CD4-positive, alpha-beta T cell (primary cell): ENCODE measurements at places on chromosomes 3 and 15.
A peak's percentile ranks its signal among the peaks of the same experiment; 100 is the strongest.

GRCh38 chr3:15804553-15805095 lies 6.8 kb upstream of the ANKRD28 start:
- no peak for DNase-seq

DNA sequence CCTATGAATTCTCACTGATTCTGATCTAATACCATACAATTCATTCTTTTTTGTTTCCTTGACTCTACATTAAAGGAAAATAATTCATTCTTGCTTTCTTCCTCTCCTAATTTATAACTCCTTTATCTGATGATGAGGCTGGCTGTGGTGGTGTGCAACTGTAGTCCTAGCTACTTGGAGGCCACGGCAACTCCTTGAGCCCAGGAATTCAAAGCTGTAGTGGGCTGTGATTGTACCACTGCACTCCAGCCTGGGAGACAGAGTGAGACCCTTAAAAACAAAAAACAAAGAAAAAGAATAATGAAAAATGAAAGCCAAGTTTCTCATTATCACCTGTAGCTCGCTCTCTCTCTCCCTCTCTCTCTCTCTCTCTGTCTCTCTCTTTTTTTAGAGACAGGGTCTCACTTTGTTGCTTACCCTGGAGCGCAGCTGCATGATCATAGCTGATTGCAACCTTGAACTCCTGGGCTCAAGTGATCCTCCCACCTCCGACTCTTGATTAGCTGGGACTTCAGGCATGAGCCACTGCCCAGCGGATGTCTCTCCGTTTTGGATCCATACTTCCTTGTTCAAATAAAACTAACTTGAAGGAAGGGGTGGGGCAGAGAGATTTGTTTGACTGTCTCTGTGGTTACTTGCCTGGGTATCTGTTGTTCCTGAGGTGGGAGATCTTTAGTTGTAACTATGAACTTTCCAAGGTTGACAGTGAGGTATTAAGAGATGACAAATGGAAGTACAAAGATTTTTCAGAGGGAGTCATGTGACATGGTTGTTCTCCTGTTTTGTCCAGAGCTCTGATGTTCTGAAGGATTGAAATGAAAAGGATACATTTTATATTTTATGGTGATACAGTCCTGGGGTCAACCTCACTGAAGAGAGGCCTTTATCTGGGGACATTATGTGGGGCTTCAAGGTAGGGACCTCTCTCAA lies 46.9 kb downstream of the STARD9 start:
- no peak for DNase-seq

- DNase-seq = peak; percentile 18
Measured at GRCh38 chr3:184361932-184362667, 590 bp downstream of the POLR2H start.

DNA sequence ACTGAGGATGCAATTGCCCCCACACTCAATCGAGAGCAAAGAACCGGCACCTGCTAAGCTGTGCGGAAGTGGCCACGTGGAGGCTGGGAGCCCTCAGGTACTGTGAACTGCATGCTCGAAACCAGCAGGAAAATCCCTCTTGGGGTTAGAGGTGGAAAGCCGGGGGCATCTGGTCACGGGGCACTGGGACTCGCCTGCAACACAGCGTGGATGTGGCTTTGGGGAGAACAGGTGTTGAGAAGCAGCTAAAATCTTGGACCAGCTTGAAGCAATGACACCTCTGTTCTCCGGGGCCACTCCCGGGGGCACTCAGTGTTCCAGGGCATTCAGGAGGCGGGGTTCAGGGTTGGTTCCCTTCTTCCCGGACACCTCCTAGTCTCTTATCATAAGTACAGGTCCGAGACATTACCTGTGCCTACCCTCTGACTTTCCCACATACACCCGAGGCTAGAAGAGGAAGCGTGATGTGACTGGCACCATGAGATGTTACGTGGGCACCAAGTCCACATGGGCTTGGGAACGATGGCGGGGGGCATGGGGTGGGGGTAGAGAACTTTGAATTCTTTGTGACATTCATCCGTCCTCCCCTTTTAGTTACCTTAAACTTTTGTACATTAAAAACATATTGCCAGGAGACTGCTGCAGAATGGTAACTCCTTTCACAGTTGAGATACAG lies 172.0 kb downstream of the ADAMTS17 start:
- DNase-seq = no peak

- DNase-seq = no peak
Measured at GRCh38 chr3:43289841-43290470, 3.6 kb downstream of the SNRK start.

GRCh38 chr3:29705906-29706844 lies 425.3 kb downstream of the RBMS3 start:
- no peak for DNase-seq

DNA sequence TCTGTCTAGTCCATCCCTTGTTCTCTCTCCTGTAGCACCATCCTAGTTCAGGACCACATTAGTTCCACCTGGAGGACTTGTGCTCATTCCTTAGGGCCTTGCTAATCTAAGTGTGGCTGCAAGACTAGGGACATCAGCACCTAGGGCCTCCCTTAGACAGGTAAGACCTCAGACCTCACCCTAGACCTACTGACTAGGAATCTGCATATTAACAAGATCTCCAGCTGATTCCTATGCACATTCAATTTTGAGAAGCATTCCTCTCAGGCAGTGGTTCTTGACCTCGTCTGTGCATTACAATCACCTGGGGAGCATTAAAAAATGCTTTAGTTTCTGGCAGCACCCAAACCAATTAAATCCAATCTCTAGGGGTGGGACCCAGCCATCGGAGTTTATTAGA lies 238.4 kb upstream of the RGMA start:
- no peak for DNase-seq

GRCh38 chr3:186453531-186453930 lies 90.6 kb downstream of the CRYGS start:
- no peak for DNase-seq

DNA sequence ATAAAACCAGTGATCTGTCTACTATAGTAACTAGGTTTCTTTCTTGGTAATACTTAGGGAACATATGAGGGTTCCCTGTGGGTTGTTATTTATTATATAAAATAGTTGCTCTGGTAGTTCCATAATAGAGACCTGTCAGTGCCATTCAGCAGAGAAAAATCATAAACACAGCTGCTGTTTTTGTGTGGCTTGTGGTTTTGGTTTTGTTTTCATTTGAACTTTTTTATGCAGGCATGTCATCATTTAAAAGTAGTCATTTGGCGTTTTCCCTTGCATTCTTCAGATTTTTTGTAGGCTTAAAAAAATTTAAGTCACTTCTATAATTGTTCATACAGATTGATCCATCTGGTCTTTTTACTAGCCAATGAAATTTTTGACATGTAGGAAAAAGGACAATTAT lies 47.9 kb downstream of the PIK3CA start:
- no peak for DNase-seq

GRCh38 chr15:93359425-93360131 lies 270.6 kb upstream of the RGMA start:
- DNase-seq = no peak

- no peak for DNase-seq
Measured at GRCh38 chr15:75195766-75196241, 5.9 kb upstream of the C15orf39 start.

DNA sequence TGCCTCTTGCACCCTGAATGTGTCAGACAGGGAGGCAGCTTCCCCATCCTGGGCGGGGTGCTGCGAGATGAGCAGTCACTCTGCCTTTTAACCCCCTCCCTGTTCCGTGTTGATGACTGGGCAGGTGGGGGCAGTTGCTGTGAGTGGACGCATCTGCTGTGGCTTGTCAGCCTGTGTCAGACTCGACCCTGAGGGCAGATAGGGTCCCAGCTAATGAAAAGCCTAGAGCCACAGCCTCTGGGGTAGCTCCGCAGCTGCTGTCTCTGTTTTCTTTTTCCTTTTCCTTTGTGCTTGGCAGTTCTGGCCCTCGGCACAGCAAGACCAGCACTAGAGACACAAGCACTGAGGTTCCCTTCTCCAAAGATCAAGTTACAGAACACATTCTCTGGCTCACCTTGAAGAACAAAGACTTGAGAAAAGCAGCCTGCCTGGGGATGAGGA lies 43.0 kb upstream of the GLCE start:
- no peak for DNase-seq

- no peak for DNase-seq
Measured at GRCh38 chr3:116242825-116243224, 202.5 kb downstream of the LSAMP start.

DNA sequence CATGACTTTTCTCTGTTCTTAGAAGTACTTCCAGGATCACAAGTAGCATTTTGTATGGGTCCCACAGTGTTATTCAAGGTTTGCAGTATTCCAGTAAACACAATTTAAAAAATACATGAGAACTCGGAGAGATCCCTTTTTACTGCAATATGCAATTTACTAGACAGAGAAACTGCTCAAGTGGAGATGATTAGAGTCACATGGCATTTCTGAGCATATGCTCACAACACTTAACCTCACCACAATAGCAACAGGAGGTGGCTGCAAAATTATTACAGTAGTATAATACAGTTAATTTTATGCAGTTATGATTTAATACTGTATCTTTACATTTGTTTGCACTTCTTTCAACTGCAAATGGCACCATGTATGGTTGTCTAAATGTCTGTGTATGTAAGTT lies 87.5 kb downstream of the PIK3CB start:
- no peak for DNase-seq

DNA sequence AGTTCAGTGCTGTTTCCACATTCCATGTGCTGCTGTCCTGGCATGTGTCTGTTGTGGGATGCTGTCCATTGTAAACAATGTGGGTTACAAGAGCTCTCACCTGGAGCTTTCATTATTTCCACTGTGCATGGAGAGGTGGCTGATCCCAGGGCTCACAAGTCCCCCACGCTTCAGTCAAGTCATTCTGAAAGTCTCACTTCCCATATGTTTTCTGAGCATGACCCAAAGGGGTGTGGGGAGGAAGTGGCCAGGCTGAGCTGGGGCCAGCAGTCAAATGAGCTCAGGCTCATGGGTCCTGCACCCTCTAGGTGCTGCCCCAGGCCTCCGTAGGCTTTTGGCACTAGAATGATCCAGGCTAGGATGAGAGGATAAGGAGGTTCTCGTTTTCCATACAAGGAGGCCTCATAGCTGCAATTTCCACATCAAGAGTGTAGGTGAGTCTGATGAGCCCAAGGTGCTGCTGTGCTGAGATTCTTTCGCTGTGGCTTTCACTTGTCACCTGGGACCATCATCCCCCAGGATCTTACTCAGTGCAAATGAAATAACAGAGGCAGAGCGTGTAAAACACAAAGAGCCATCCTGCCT lies 22.0 kb downstream of the STARD5 start:
- peak; percentile 59 for DNase-seq
